ENCODE measurements at places on chromosomes 4 and X. TPM values are rescaled to one million over a fixed set of nuclear protein-coding genes. Genes with fewer than 3 reads are reported as not detected.

DNA sequence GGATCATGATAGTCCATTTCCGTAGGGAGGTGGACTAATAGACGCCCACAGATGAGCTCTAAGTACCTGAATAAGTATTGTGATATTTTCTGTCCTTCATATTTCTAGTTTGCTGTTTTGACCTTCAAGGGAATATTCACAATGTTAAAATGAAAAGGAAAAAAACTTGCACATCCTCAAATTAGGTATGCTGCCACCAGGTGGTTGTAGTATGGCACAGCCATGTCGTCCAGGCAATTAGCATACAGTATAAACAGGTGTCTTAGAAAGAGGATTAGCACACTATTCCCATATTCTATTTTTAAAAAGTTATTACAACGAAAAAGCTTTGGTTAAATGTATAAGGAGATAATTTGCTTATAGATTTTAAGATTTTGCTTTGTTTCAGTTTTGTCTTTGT lies 802.0 kb downstream of the RPA4 start:
- peak; percentile 8 for DNase-seq

DRD5 gene
- not detected for total RNA-seq

DNA sequence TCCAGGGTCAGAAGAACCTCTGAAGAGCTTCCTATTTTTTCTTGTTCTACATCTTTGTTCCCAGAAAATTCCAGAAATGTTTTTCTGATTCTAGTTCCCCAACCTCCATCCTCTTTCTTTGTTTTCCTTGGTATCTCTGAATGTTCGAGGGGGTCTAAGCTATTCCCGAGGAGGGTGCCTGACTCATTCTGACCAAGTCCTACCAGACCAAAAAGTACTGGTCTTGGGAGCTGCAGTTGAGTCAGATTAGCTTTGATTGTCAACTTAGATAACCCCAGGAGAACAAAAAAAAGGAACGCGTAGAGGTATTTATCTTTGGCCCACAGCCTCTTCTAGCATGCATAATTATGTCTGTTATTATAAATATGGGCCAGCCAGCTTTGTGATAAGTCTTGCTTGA lies 12.1 kb upstream of the TENM3 start:
- peak; percentile 57 for DNase-seq

C4orf46 gene
- total RNA-seq: 12.1 TPM

PARM1 gene
- 0.16 TPM for total RNA-seq

DNA sequence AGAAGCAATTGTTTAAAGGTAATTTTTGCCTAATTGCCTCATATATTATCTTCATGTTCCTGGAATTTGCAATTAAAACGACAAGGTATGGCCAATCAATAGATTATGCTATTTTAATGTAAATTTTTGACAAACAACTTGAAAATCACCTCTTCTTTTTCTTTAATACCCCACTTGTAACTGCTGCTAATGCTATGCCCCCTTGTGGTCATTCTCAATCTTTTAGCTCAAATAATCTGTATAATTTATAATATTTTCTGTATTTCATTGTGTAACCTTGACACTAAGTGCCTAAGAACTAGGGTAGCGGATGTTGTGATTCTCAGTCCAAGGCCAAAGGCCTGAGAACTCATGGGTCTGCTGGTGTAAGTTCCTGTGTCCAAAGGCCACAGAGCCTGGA lies 831.7 kb upstream of the POU3F4 start:
- DNase-seq: no peak

GRCh38 chr4:174999407-174999806 lies 81.2 kb downstream of the ADAM29 start:
- DNase-seq: no peak

GRCh38 chr4:139822391-139822790 lies 156.8 kb downstream of the MGST2 start:
- DNase-seq: no peak

DMRTC1 gene
- total RNA-seq: not detected

DNA sequence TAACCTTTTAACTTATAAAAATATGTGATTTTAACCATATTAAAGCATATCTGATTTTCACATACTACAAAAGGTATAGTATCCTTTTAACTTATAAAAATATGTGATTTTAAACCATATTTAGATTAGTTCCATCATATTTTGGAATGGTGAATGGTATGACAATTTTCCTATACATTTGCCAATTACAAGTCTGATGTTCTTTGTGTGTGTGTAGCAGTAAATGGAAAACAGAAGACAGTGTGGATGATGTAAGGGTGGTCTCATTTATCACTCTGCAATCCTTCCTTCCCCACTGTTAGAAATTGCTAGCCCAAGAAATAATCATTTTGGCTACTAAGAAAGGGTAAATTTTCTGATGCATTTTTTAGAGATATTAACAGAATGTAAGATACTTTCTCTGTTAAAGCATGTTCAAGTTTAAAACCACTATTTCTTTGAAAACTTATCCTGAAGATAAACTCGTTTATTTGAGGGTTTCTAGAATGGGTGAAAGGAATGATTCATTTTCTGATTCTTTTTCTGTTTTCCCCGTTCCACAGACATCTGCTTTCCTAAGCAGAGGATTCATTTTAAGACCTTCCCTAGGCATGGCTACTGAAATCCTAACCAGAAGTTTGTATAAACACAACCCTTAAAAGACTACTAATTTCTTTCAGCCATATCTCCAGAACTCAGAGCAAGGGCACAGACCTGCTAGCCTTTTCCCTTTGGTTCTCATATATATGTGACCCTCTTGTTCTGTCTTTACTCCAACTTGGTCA lies 21.0 kb downstream of the NUDT6 start:
- no peak for DNase-seq

- DNase-seq: no peak
Measured at GRCh38 chr4:182179751-182180150, 63.5 kb upstream of the TENM3 start.

PPP4R3C gene
- not detected for total RNA-seq

DNA sequence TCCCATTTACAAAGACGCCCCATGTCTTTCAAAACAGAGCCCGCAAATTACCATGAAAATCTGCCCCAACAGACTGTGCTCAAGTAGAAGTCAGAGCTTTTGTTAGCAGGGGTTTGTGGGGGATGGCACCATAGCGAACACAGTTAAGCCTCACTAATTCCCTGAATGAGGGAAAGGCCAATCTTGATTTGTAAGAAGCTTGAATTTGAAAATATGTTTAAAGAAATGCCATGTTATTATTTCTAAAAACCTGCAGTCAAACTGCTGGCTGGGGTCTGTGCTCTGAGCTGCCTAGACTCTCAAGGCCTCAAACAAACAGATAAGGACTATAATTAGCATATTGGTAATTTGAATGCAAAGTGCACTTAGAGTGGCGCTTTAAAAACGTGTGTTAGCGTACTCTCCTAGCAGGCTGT lies 9.4 kb upstream of the PAK3 start:
- DNase-seq: no peak

EFHC2 gene
- not detected for total RNA-seq

- DNase-seq: no peak
Measured at GRCh38 chr4:78513411-78513975, 38.1 kb upstream of the ANXA3 start.

GRCh38 chr4:84611531-84611930 lies 28.6 kb downstream of the CDS1 start:
- no peak for DNase-seq

DNA sequence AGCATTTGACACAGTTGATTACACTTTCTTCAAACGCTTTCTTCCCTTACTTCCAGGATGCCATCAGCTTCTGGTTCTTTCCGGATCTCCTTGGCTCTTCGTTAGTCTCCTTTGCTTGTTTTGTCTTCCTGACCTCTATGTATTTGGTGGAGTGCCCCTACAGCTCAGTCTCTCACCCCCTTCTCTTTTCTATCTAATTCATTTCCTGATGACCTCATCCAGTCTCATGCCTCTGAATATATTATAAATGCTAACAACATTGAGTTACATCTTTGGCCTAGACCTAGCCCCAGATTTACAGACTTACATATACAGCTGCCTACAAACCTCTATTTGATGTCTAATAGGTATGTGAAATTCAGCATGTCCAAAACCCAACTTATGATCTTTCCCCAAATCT lies 16.5 kb upstream of the LEF1 start:
- no peak for DNase-seq

DNA sequence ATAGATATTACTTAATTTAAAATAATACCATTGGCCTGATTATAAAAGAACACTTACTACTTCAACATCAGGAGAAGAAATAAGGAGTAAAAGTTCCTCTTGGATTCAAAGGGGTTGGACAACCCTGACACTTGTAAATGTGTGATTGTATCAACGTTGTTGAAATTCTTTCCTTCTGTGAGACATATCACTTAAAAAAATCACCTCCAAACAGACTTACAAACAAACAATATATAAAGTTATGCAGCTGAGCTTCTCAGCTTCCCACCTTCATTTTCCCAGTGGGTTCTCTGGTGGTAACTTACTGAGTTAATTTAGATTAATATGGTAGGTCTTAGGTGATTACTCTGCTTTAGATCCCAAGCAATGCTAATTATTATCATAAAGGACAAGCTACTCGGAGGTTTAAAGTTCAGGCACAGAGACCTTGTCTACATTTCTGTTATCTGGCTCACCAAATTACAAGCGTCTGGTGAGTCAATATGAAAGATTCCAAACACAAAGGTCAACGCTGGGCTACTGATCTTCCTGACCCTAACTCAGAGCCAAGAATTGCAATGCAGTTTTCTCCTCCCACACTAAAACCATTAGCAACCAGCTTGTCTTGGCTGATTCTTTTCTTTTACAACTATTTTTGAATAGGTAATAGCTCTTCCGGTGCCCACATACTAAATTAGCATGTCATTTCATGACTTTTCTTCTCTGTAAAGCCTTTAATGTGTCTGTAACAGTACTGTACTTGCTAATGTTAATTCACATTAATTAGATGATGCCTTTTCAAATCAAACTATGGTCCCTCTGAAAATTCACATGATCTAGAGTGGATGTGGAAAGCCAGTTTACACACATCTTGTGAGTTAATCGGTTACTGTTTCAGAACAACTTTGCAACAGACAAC lies 157.6 kb downstream of the RASL11B start:
- peak; percentile 61 for DNase-seq

- no peak for DNase-seq
Measured at GRCh38 chr4:102500352-102500695, 835 bp upstream of the NFKB1 start.

- peak; percentile 61 for DNase-seq
Measured at GRCh38 chr4:41212616-41213203, 1.6 kb downstream of the APBB2 start.

DNA sequence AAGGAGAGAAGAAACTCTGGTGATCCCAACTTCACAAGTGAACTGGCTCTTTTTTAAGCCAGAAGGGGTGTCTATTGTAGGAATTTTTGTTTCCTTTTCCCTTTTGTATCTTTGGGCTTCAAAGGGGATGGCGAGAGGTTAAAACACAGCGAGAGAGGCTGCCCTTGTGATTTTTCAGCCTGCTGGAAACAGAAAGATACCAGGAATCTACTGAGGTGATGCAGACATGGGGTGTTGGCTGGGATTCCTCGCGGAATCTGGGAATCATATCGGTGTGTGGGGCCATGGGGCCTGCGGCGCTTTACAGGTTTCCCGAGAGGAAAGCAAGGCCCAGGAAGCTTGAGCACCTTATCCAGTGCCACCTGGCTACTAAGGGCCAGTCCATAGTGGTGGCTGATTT lies 99.4 kb upstream of the STX18 start:
- no peak for DNase-seq

DNA sequence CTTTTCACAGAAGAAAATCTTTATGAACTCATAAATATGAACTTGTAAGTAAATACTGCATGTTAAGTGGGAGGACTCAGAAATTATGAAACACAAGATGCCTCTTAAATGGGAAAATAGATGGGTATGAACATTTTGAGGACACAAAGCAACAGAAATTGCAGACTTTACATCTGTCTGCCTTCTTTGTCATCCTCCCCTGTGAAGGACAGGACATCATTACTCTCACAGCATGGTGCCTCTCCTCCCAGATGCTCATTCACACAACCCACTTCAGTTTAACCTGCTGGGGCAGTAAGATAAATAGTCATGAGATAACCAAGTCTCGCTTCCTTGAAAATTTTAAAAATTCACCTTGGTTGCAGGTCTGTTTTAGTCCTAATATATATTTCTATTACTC lies 144.5 kb downstream of the APBB2 start:
- no peak for DNase-seq

- DNase-seq: no peak
Measured at GRCh38 chrX:73827406-73827805, 264.4 kb downstream of the CHIC1 start.

GRCh38 chr4:41579526-41579925 lies 41.6 kb downstream of the LIMCH1 start:
- DNase-seq: no peak

GRCh38 chr4:61532336-61533000 lies 332.3 kb downstream of the ADGRL3 start:
- no peak for DNase-seq

- no peak for DNase-seq
Measured at GRCh38 chr4:30802622-30803323, 82.6 kb downstream of the PCDH7 start.

- DNase-seq: peak; percentile 11
Measured at GRCh38 chrX:153968754-153969124, 2.9 kb downstream of the HCFC1 start.

NDUFA1 gene
- 100 TPM for total RNA-seq

CT45A6 gene
- total RNA-seq: not detected

- DNase-seq: no peak
Measured at GRCh38 chr4:133581996-133582619, 433.0 kb downstream of the PCDH10 start.

ADGRG4 gene
- not detected for total RNA-seq

GRCh38 chr4:128483816-128484215 lies 196.2 kb upstream of the PGRMC2 start:
- DNase-seq: no peak

OGT gene
- 70.9 TPM for total RNA-seq

PTTG2 gene
- not detected for total RNA-seq

DNA sequence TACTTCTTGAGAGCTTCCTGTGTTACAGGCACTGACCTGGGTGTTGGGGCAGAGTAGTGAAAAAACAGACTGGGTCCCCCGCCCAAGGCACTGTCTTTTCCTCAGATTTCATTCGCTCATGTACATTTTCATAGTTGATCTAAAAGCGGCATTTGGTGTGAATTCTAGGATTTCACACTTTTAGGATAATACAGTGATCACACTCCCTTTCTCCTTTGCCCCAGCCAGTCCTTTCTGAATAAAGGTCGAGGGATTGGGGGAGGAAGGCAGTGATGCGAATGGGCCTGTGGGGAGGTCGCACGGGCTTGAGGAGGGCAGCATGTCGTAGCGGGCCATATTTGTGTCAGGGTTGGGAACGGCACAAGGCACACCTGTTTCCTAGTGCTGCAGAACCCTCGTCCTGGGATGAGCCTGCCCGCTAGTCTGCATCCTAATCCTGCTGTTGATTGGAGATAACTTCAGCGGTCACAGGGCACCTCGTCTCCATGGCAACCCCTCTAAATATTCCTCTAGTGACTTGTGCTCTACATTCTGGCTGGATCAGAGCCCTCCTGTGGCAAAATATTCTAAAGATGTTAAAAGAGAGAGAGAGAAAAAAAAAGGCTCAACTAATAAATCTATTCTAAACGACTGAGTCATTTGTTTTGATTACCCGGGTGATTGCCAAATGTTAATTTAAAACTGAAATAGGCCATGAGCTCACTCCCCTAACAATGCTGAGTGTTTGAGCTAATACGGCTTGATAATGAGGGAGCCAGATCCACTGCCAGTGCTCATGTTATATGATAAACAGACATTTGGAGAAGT lies 21.8 kb downstream of the FHL1 start:
- peak; percentile 96 for DNase-seq

RRH gene
- total RNA-seq: not detected

AADAT gene
- total RNA-seq: 6.1 TPM

All from HFFc6 (cell line).